ENCODE measurements at places on chromosomes 7 and 10.
A peak's percentile ranks its signal among the peaks of the same experiment; 100 is the strongest.

DNA sequence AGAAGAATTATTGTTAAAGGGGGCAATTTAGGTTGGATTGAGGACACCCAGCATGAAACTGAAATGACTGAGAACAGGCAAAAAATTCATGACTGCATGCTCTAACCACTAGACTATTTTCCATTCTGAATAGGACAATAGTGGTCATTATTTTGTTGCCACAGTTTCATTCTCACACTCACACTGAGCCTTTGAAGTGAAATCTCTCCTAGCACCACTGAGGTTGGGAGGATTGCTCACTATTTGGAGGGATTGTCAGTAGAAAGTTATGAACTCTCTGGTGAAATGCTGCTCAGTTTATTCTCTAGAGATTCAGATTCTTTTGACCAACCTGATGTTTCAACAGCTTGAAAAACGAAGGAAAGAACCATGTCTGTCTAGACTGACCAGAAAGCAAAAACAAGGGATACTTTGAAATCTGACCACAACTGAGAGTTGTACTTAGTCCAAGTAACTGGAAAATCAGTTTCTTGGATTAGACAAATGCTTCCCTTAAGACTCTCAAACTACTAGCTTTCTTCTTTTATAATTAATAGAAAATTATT is 191.2 kb downstream of the DYNC1I1 start:
- DNase-seq, result no peak

DNA sequence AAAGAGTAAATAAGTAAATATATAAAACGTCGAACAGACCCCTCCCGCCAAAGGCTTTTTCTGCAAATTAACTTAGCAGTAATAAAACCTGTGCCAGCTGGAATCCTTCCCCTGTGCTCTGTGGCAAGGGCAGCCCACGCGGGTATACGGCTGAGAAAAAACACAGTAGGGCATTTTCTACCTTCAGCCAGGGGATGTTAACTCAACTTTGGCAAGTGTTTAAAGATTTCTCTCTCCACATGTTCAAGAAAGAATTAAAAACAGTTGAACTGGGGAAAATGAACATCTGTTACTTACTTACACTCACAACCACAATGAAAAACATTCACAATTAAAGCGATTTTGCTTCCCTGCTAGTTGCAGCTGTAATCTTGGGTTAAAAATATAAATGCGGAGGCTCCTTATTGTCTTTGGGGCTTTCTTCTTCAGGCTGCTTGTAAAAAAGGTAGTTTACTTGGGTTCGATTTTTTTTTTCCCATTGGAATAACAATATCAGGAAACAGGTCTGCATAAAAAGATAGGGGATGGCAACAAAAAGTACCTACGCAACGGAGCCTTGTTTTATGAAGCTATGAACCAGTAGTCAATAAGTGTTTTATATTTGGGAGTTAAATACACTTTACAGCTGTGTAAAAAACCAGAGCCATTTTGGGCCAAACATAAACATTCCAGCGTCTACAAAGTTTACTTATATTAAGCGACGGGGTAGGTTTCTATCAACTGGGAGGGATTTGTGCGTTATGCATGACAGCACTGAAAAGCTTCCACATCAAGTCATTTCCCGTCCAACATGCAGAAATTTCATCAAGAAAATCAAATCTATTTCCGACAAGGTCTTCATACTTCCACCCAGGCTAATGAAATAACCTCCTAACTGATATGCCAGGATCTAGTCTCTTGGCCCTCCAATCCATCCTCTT is 132.7 kb downstream of the TAX1BP1 start:
- DNase-seq, result no peak

- no peak for DNase-seq
Measured at GRCh38 chr10:100186253-100187212, 704 bp upstream of the ERLIN1 start.

- no peak for DNase-seq
Measured at GRCh38 chr7:116661865-116662264, 10.1 kb upstream of the MET start.

GRCh38 chr10:5461914-5462840 is 37.2 kb downstream of the CALML5 start:
- no peak for DNase-seq

GRCh38 chr10:124462348-124462695 is 699 bp downstream of the LHPP start:
- no peak for DNase-seq

GRCh38 chr7:97731736-97732564 is at the start of gene TAC1:
Gene TAC1 (plus strand): TSS chr7:97732086. CDS start chr7:97732613, 527 bp downstream.
- no peak for DNase-seq

- no peak for DNase-seq
Measured at GRCh38 chr7:151705636-151706276, 171.2 kb downstream of the PRKAG2 start.

GRCh38 chr10:75651417-75651816 is 220.0 kb downstream of the LRMDA start:
- no peak for DNase-seq

DNA sequence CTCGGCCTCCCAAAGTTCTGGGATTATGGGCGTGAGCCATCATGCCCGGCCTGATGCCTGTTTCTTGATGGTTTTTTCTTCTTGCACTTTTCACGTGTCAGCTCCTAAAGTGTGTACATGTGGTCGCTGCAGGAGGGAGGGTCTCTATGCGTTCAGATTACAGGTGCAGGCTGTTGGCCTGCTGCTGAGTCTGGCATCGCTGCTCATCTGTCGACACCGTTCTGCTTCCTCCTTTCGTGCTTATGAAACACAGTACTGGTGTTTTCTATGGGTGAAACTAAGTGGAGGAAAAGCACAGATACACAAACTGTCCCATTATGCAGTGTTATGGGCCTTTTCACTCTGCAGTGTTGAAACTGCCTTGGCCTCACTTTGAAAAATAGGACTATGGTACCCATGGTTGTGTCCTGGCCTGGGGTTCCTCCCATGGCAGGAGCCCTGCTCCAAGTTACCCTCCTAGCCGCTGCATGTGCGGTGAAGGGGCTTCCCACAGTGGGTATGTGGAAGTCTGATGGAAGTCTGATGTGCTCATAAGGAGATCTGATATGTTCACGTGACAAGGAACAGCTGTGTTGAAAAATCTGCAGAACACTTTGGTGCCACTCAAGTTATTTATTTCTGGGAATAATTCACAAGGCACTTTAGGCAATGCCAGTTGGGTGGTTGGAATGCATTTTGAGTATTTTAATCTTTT is 23.5 kb downstream of the OGDH start:
- no peak for DNase-seq

DNA sequence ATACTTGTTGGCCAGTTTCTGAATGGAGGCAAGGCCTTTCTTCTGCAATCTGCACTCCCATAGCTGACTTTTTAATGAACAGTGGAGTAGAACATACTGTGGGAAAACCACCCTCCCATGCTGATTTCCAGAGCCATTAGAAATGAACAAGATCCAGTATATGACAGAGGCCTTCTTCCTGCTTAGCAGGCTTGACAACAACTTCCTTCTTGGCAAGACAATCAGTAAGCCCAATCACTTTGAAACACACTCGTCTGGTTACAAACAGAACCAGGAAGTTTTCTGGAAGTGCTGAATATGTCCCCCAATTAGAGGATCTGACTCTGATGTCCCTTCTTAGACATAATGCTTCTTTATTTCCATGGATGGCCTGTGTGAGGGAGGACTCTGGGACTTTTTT is 103.4 kb downstream of the SAMD9 start:
- no peak for DNase-seq

DNA sequence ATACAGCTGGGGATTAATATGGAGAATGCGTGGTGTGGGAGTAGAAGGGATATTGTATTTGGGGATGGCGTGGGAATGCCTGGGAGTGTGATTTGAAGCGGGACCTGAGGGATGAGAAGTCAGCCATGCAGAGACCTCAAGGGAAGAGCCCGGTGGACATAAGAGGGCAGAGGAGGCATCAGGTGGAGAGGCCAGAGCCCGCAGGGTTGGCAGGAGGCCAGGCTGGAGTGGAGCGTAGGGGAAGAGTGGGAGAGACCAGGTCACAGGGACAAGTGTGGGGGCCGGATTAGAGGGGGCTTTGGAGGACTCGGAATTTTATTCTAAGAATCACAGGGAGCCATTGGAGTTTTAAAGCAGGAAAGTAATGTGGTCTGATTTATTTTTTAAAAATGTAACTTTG is 2.0 kb downstream of the NDUFB2 start:
- no peak for DNase-seq

DNA sequence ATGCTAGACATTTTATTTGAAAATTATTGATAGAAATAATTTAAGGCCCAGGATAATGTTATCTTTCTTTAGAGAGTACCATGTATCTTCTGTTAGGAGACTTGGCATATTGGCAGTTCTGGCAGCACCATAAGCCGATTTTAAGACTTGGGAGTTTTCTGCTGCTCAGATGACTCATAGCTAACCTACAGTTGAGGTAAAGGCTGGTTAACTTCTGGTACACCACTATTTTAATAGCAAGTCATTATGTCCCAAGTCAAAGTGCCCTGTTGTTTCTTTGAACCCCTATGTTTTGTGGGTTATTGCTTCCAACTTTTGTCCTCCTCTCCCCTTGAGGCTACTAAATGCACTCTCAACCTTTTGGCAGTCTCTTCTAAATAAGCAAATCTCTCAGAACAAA is 25.2 kb downstream of the ATRNL1 start:
- DNase-seq, result no peak

DNA sequence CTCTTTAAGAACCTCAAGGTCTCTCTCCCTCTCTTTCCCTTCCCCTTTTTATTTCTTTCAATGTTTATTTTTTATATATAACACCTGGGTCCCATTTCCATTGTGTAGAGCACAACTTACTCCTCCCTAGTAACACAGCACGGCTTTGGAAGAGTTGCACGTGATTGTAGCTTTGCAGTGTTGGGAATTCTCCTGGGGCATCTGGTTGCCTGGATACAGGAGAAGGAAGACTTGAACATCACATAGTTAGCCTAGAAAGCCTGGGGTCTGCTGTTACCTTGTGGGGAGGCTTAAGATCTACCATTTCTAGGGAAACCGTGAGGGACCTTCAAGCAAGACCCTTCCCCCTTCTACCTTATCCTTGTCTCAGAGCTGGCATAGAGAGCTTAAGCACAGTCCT is 41.1 kb upstream of the NFKB2 start:
- DNase-seq, result no peak

- DNase-seq, result peak; percentile 69
Measured at GRCh38 chr10:78805176-78805575, 263.6 kb upstream of the ZMIZ1 start.

Measured in kidney epithelial cell (primary cell).